Muscle of arm (tissue), 14 donors: ENCODE measurements at places on chromosomes 7 and 10. TPM values are rescaled to one million over a fixed set of nuclear protein-coding genes. Genes with fewer than 3 reads are reported as not detected.

CYP2C19 gene
- not detected for polyA plus RNA-seq

ZNF282 gene
- polyA plus RNA-seq = 19.4 TPM

GIMAP1 gene
- polyA plus RNA-seq = 3.1 TPM

LGI1 gene
- polyA plus RNA-seq = 41.1 TPM

TLX1 gene
- not detected for polyA plus RNA-seq

SPDYE16 gene
- 0.99 TPM for polyA plus RNA-seq

ABCF2 gene
- polyA plus RNA-seq = 15.4 TPM

MDFIC gene
- 40.0 TPM for polyA plus RNA-seq

PON1 gene
- polyA plus RNA-seq = 0.56 TPM

CDHR3 gene
- polyA plus RNA-seq = not detected

PPP1R3A gene
- 53.5 TPM for polyA plus RNA-seq

FAS gene
- 10.3 TPM for polyA plus RNA-seq

MYL10 gene
- 23.0 TPM for polyA plus RNA-seq

GRID1 gene
- 7.0 TPM for polyA plus RNA-seq

SLC29A4 gene
- polyA plus RNA-seq = 30.1 TPM

KAZALD1 gene
- polyA plus RNA-seq = not detected

ACSM6 gene
- not detected for polyA plus RNA-seq

SLC16A9 gene
- polyA plus RNA-seq = 5.1 TPM

DLX6 gene
- polyA plus RNA-seq = not detected

TMEM176A gene
- 17.2 TPM for polyA plus RNA-seq

VAX1 gene
- not detected for polyA plus RNA-seq

PDE6C gene
- not detected for polyA plus RNA-seq

BEND7 gene
- not detected for polyA plus RNA-seq

SPDYE6 gene
- polyA plus RNA-seq = 6.7 TPM

CTNNA3 gene
- polyA plus RNA-seq = 13.0 TPM

PLEKHA1 gene
- 31.0 TPM for polyA plus RNA-seq

VWC2 gene
- 0.08 TPM for polyA plus RNA-seq

C10orf143 gene
- 3.1 TPM for polyA plus RNA-seq

CCT6A gene
- polyA plus RNA-seq = 165 TPM

LEP gene
- not detected for polyA plus RNA-seq

DPP6 gene
- 5.7 TPM for polyA plus RNA-seq

ADAP1 gene
- 3.4 TPM for polyA plus RNA-seq

HOXA6 gene
- 6.1 TPM for polyA plus RNA-seq
